ENCODE measurements at places on chromosomes 6 and 20.

DNA sequence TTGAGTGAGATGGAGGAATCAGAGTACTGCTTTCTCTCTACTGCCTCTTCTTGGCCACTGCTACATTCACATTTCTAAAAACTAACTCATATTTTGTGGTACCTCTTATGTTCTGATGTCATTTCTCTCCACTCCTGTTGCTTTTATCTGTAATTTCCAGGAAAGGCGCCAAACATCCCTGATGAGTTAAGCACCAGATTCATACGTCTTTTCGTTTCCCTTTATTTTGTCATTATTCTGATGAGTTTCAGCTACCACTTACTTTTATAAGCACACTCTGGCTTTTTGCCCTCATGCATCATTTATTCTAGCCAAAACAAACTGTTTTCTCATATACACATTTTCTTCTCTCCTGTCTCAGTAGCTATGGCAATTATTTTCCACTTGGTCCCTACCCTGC is 680.0 kb downstream of the RNF144B start:
- no peak for DNase-seq

GRCh38 chr6:19465256-19465655 is 371.9 kb upstream of the ID4 start:
- no peak for DNase-seq

GRCh38 chr6:20205722-20206161 is 6.5 kb downstream of the MBOAT1 start:
- DNase-seq: no peak

DNA sequence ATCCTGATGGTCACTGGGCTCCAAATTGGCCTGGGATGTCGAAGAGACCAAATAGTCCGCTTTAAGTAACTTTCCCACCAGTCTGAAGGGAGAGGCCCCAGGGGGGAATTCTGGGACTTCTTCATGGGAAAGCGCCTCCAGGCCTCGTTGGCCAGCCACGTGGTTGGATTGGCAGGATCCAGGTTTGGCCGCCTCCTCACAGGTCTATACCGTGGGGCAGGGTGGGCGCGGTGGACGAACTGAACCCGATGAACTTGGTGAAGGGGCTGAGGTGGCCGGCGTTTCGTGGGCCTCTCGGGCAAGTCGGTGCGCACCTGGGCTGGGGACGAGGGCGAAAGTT is 297 bp downstream of the POM121L2 start:
- no peak for DNase-seq

DNA sequence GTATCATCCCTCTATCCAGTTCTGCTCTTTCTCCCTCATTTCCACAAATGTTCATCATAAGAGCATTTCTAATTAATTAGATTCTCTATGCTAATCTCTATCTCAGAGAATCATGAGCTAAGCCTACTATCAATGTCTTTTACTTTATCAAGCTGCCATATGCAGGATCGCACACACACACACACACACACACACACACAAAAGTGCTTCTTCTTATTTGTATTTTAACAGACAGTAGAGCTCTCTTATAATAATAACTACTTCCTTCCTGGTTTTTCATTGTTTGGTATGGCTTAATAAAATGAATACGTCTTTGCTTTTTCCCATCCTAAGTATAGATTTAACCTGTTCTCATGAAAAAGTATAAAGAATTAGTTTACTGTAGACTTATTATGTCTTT is 170.2 kb downstream of the HAO1 start:
- no peak for DNase-seq

GRCh38 chr6:170199716-170200115 is 91.2 kb downstream of the DLL1 start:
- no peak for DNase-seq

- no peak for DNase-seq
Measured at GRCh38 chr6:84392261-84392660, 164.8 kb upstream of the CEP162 start.

DNA sequence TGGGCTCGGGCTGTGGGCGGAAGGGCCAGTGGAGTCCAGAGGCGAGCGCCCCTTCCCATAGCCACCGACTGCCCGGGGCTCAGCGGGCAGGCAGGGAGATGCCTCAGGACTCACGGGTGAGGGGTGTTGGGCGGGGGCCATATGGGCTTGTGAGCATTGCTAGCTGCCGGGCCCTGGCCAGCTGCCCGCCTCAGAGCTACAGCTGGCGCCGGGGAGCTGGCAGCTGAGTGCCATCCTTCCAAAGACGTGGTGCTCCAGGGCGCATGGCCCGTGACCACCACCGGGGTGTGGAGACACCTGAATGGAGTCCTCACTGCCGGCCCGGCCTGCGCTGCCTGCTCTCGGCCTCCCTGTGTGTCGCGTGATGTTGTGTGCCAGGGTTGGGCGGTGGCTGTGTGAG is 10.6 kb upstream of the RBBP8NL start:
- DNase-seq: no peak

- DNase-seq: no peak
Measured at GRCh38 chr6:21489826-21490225, 103.7 kb upstream of the SOX4 start.

GRCh38 chr6:56821005-56821432 is 133.9 kb upstream of the BEND6 start:
- no peak for DNase-seq

DNA sequence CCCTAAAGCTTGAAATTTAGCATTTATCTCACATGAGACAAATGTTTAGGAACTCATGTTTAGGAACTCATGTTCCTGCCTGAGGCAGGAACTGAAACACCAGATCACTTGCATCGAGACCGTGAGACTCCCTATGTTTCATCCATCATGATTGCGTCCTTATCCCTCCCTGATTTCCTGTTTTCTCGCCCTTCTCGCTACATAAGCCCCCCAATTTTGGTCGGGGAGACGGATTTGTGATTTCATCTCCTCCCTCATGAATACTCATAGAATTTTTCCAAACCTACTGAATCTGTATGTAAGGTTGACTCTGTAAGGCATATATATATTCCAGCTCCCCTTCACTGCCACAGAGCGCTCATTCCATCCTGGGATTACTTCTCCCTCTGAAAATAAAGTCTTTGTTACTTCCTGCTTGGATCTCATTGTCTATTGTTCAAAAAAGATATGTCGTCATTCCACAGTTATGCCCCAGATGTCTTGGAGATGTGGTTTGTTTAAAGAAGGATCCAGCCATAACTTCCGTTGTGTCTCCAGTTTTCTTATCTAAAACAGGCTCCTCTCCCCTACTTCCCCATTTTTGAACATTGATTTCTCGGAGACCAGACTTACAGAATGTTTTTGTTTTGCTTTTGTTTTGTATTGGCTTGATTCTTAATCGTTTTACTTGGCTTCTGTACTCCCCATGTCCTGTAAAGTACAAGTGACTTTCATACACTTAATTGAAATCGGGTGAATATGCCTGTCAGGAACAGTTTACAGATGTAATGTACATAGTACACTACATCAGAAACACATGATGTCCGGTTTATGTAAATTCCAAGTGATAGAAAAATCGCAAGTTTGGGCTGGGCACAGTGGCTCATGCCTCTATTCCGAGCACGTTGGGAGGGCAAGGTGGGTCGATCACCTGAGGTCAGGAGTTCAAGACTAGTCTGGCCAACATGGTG is 118.7 kb downstream of the HFE start:
- no peak for DNase-seq

GRCh38 chr6:167708501-167709094 is 118.1 kb upstream of the AFDN start:
- DNase-seq: no peak

GRCh38 chr20:56634307-56634706 is 5.2 kb downstream of the TFAP2C start:
- no peak for DNase-seq

GRCh38 chr6:34897130-34897529 is 8.1 kb downstream of the ANKS1A start:
- DNase-seq: no peak

DNA sequence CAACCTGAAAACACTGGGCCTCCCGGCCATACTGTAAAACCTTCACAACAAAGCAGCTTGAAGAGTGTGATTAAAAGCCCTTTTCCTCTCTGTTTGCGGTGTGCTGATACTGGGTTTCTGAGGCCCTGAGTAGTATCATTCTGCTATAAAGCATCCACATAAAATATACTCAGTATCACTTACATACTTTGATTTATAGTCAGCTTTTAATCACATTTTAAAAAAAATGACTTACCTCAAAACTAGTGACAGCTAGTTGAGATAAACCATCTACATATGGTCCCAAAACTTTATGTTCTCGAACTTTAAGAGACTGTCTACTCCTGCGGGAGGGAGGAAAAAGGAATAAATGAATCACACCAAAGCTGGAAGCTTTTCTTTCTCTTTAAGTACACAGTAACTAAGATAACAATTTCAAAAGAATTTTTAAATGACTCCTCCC is 135.7 kb downstream of the KIF13A start:
- no peak for DNase-seq

DNA sequence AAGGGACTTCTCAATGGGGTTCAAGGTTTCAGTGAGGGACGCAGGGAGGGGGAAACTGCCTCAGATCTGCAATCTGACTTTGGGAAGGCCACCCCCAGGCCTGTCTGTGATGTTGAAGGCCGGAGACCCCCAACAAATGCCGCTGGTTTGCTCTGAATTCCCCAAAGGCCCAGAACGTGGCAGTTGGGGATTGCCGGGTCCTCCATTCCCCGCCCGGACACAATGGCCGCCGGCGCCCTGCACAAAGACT is 326 bp upstream of the BCL2L1 start:
- no peak for DNase-seq

GRCh38 chr20:50575865-50576720 is 65.9 kb downstream of the PTPN1 start:
- DNase-seq: peak; percentile 68

- DNase-seq: no peak
Measured at GRCh38 chr20:45861221-45862075, 4.0 kb downstream of the ZSWIM3 start.

DNA sequence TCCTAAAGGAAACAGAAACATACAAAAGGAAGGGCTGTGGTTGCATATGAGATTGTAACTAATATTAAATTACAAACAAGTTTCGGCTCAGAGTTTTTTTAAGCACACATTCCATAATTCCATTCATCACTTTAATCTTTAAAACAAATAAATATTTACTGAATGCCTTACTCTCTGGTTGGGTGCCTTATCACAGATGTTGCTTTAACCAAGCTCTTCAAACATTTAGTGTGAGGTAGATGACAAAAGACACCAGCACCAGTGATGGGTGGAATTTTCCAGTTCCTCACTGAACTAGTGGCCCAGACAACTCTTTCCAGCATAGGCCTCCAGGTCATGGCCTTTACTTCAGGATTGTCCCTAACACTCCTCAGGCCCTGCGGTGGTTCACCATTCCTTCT is 58.7 kb downstream of the ARHGAP18 start:
- DNase-seq: no peak

DNA sequence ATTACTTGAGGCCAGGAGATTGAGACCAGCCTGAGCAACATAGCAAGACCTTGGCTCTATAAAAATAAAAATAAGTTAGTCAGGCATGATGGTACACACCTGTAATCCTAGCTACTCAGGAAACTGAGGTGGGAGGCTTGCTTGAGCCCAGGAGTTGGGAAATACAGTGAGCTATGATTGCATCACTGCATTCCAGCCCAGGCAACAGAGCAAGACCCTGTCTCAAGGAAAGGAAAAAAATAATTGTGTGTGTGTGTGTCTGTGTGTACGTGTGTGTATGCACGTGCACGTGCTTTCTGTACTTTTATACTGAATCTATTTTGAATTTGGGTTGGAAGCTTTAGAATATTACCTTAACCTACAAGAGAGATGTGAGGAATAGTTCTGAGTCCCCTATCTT is 58.9 kb downstream of the KIZ start:
- DNase-seq: no peak

- DNase-seq: no peak
Measured at GRCh38 chr20:51423810-51424209, 118.7 kb downstream of the NFATC2 start.

All from CD4-positive, alpha-beta T cell treated with Interleukin-15 for 4 hours (primary cell).